ENCODE measurements at places on chromosomes 11 and 22.

GRCh38 chr11:78045851-78046485 is 17.7 kb upstream of the THRSP start:
- peak; percentile 66 for DNase-seq

DNA sequence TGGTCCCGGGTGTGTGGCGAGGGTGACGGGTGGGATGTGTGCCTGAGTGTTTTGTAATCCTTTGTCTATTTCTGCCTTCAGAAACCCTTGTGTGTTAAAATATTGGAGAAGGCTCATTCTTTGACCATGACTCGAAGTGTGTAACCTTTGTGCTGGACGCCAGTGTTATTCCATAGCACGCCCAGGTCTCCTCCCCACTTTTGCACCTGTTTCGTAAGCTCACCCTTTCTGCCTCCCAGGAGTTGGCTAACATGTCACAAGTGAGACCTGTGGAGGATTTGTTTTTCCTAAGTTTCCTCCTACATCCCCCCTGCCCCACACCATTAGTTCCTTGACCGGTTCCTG is 382 bp downstream of the C11orf54 start:
- peak; percentile 19 for DNase-seq

DNA sequence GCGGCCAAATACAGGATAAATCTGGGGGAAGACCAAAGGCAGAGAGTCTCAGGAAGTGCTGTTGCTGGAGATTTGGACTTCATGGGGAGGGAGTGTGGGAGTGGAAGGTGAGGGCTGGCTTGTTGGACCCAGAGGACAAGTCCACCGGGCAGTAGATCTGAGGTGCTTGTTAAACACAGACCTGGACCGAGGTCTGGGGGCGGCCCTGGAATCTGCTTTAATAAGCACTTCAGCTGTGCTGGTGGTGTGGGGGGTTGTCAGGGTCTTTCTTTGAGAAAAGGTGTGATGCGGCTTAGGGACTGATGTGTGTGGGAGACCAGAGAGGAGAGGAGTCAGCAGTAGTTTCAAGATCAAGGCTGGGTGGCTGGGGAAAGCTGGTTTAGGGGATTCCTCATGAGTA is 4.4 kb downstream of the TRMU start:
- no peak for DNase-seq

DNA sequence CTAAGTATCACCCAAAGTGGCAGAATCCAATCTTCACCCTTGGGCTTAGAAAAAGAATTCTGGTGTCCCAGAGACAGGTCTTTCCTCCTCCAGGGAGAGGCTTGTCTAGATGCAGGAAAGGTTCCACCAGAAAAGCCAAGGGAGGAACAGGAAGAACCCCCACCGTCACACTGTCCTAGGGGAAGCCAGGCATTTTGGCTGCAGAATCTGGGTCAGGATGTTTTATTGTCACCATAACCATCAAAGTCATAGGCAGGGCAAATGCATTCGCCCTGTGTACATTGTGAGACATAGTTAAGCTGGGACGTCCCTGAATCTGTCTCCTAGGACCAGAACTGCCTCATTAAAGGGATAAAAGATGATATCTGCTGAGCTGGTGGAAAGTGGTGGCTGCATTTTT is 590.5 kb downstream of the OPCML start:
- DNase-seq: no peak

DNA sequence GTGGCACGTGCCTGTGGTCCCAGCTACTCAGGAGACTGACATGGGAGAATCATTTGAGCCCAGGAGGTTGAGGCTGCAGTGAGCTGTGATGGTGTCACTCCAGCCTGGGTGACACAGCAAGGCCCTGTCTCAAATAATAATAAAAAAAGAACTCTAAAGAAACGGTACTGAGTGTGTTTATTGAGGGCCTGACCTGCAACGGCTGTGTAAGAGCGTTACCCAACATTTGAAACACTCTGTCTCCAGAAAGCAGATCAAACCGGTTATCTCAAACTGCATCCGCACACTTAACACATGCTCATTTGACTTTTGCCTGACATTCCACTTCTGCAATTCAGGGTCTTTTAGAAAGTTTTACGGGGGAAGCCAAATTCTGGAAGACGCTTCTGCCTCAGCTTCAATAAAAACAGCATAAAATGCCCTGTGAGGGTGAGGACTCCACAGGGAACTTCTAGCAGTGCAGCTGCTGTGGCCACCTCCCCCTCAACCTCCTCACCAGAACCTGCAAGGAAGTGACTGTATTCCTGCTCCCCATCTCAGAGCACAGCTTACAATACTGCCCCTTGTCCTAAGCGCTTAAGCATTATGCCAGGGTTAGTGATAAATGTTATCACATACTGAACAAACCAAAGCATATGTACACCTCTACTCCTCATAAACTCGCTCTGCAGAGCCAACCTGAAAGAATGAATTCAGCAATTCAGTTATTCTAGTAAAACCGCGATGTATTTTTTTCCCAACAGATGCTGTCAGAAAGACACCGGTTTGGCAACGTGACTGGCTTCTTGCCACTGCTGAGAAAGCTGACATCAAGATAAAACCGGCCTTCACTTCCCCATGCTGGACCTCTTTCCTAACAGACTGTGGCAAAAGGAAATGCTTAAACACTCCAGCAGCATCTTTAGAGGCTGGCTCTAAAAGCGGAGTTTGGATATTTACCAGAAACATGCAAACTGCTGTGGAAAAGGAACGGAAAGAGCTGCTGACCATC is 52.2 kb downstream of the PRDM10 start:
- DNase-seq: no peak

- DNase-seq: no peak
Observed at GRCh38 chr22:43511276-43511910, 99.6 kb downstream of the MPPED1 start.

Measured in H54 (cell line).